ENCODE measurements at places on chromosomes 7 and 10.
A peak's percentile ranks its signal among the peaks of the same experiment; 100 is the strongest.

DNA sequence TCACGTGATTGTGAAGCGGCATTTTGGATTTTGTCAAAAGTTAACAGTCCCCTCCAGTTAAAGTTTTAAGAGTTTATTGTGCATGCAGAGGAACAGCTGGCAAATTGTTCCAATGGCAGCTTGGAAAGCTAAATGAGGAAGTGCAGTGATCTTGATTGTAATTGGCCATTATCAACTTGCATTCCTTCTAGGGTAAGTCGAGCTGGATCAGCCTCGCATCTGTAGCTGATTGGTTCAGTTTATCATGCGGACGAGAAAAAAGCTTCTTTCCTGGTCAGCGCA lies 566 bp downstream of the ZNF789 start:
- peak; percentile 24 for DNase-seq

GRCh38 chr7:116665332-116665996 lies 6.5 kb upstream of the MET start:
- DNase-seq: no peak

GRCh38 chr7:537911-538634 lies 18.4 kb upstream of the PDGFA start:
- DNase-seq: peak; percentile 85

DNA sequence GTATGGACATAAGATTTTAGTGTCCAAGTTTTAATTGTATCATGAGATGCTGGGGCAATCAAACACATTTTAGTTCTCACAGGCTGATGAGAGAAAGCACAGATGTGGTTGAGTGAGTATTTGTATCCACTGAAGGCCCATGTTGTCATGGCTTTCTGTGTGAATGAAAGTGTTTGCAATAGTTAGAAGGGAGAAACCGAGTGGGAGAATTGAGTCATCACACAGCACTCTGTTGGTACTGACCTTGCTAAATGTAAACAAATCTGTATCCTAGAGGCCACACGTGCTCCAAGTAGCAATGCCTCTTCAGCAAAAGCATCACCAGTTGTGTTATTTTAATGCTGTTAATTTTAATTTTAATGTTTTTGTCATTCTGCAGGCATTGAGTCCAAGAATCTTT lies 121.2 kb downstream of the EMX2 start:
- no peak for DNase-seq

GRCh38 chr10:96407560-96408069 lies 48.8 kb upstream of the OPALIN start:
- no peak for DNase-seq

DNA sequence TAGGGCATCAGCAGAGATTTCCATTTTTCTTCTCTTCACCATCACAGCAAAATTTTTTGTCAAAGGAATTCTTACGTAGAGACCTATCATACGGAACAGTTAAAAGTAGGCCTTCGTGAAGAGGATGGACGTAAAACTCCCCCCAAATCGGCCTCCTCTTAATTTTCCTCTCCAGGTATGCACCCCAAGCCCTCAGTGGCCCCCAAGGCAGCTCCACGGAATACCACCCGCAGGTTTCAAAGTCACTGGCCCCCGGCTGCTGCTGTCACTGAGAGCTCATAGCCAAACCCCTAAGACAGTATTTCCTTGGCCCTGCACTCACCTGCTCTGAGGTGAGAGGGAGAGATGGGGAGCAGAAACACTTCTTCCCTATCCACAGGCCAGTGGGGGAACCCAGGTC lies 8.8 kb downstream of the PODXL start:
- DNase-seq: no peak

- DNase-seq: peak; percentile 85
Measured at GRCh38 chr10:96642973-96643372, 56.2 kb upstream of the TM9SF3 start.

DNA sequence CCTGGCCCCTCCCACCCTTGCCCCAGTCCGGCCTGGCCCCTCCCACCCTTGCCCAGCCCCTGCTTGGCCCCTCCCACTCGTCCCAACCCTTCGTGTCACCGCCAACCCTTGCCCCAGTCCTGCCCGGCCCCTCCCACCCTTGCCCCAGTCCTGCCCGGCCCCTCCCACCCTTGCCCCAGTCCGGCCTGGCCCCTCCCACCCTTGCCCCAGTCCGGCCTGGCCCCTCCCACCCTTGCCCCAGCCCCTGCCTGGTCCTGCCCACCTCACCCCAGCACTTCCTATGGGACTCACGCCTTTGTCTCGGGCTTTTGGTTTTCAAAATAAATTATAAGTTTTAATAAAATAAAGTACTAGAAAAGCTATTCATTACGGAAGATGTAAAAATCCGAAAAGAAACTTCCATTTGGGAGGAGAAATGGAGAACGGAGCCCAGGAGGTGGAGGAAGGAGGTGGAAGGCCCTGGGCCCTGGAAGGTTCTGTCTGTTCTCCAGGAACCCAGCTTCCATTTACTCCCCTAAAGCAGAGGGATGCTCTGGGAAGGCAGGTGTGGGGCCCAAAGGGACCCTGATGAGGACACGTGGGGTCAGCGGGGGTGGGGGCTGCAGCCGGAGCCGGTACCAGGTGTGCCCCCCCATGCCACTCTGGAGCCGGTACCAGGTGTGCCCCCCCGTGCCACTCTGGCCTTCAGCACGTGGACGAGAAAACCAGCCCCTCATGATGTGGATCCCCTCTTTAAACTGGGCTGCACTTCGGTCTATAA lies 52.2 kb downstream of the PWWP2B start:
- DNase-seq: peak; percentile 87

DNA sequence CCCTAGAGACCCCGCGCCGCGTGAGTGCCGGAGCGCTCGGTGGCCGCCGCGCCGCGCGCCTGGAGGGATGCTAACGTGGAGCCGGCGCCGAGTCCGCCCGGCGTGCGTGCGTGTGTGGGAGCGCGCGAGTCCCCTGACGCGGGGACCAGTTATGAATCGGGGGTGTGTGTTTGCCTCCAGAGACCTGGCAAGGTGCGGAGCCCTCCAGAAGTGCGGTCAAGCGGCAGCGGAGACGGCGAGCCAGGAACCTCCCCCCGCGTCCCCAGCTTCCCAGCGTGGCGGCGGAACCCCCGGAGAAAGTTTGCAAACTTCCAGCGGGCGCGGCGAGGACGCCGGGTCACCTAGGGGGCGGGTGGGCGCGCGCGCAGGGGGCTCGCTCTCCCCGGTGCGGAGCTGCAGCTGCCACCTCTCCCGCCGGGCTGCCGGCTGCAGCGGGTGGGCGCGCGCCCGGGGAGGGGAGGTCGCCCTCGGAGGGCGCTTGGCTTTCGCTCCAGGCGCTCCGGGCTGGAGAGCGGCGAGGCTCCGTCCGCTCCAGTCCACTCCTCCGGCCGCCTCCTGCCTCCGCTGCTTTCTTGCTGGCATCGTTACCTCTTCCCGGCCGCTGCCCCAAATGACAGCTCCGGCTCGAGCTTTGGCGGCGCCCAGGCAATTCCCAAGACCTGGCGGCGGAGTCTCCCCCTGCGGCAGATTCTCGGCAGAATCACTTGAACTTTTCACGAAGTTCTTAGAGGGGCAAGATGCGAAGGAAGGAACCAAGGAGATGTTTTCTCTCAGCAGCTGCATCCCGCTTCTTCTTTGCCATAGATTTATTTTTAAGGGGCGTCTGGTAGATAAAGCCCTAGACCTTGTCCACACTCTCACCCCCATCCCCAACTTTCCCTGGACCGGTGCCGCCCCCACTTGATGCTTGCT lies 2.3 kb upstream of the CREB5 start:
- peak; percentile 53 for DNase-seq

DNA sequence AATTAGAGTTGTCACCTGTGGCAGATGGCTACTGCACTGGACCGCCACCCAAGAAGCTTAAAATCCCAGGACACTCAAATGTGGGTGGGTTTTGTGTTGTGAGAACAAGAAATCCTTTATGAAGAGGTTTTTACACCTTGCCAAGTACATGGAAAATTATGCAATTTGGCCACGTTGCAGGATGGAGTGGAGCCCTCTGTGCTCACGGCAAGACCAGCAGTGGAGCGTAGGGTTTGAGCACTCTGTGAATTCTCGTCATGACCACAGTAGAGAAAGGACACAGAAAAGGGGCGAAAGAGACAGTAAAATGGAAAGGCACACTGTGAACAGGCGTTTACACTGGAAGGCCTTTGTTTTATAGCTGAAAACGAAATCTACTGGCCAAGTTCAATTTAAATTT lies 222.6 kb downstream of the ADARB2 start:
- DNase-seq: no peak

DNA sequence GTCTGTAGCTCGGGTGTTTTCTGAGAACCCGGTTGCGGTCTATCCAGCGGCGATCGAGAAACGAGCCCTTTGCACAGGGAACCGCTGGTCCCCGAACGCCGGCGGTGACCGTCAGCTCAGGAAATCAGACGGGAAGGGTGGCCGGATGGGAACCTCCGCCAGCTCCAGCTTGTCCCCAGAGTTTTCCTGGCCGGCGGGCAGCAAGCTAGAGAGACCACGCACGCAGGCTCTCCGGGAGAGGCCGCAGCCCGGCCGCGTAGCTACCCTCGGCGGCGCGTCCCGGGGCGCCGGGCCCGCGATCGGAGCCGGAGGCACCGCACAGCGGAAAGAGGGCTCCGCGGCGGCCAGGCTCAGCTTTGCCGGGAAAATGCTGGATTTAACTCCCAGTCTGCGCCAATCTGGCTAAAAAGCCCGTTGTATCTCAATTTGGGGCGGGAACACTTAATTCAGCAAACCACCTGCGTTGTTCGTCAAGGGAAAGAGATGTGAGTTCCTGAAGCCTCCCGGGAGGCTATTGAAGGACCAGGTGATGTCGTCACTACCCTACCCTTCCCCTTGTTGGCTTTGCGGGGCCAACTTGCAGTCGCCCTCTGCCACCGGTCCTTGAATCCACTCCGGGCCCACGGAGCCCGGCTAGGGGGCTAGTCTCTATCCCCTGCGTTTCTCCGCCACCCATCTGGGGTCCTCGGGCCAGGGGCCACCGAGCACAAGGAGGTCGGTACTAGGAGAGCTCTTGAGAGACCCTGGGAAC lies 859 bp upstream of the CH25H start:
- DNase-seq: peak; percentile 73

DNA sequence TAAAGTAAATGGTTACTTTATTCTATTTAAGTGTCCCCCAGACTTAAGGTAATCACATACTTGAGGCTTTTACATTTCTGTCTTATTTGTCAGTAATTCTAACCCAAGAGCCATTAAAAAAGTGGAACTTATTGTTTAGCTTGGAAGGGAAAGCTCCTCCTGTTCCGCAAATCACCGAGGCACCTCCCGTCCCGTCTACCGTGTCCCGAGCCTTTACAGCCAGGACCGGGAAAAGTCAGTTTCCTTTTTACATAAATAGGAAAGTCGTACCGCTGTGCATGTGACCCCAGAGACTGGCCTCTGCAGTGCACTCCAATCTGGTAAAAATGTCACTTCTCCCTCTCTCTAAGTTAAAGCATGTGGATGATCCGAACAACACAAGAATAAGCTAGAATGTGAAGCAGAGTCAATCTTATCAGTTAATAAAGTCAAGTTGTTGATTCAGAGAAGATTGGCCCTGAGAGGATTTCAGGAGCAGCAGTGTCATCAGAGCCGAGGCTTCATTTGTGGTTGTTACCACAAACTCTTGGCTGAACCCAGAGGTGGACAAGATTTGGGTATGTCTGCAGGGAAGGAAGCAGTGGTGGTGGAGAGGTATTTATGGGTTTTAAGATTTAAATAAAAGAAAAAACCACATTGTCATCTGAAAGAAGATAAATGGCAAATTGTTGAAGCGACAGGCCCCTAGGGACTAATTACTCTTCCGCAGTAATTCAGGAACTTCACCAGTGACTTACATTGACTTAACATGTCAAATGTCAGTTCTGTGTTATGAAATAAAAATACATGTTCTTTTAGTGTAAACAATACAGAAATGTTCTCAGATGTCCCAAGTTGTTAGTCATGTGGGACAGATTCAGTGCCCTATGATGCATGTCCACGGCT lies 316.6 kb upstream of the ZNF32 start:
- no peak for DNase-seq

DNA sequence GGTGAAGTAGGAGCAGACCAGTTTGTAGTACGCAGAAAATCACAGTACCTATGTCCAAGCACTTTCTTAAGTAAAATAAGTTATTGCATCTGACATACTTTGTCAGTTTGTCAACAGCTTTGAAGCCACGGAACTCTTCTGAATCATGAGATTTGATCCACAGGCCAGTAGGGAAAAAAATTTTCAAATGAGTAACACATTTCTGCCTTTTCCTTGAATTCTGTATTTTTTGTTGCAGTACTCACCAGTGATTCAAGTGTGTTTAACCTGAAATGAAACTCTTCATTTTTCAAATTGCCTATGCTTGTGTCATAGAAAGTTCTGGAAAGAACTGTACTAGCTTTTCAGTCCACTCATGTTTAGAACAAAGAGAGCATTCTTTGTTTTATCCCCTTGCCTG lies 337.7 kb downstream of the GATA3 start:
- no peak for DNase-seq

DNA sequence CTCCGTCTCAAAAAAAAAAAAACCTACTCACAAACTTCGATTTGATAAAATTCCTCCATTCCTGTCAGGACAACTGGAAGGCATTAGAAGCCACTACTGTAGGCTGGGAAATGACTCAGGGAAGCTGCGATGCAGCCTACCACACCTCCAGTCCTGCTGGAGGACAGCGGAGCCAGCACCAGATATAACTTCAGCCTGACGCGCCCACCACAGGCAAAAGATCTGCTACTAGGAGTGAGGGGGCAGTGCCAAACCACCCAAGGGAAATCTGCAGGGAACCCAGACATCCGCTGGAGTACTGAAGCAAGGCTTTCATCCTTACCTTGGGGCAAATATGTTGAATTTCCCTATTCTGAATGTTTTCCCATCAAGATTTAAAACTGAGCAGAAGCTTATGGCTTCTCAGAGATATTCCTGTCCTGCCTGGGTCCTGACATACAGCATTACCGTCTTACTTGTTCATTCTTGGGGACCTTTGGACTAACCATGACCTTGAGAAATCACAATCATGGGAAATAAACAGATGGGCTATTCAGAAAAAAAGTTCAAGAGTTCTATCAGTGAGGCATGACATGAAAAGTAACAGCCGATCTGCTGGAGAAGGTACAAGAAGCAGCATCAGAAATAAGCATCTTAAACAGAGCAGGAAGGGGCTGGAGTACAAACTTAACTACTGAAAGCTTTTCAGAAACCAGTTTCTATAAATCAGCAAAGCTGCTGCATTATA lies 20.4 kb downstream of the BCCIP start:
- no peak for DNase-seq

DNA sequence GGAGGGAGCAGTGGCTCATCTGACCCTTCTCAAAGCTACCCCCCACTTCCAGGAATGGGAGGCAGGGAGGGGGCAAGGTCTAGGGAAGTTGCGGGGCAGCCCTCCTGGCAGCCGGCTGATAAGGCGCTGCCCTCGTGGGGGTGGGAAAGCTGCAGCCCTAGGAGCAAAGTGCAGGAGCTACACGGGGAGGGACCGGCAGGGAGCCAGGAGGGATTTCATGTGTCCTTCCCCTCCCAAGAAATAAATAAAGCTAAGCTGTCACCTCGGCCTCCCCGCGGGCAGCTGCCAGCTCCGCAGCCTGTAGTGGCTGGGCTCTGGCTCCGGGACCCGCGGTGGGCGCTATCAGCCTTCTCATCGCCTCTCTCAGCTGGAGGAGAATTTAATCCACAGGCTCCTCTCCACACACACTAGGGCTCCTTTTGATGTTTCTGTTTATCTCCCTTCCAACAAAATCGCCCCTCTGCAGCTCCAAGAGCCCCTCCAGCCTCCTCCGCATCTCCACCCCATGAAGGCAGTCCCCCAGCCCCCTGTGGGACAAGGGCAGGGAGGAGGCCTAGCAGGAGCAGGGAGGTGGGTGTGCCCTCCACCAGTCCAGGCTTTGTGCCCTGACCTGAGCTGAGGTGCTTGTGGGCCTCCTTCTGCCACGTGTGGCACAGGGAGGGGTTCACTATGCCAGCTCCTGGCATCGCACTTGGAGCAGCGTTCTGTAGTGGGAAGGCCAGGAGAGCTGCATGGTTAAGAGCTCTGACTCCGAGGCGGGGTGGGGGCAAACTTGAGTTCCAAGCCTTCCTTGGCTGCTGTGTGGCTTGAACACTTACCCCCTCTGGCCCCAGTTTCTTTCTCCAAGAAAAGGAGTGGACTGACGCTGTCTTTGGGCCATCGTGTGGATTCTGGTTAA lies 80.5 kb downstream of the C10orf105 start:
- DNase-seq: peak; percentile 55
